ENCODE measurements at places on chromosomes 2 and 18.

- DNase-seq: no peak
Observed at GRCh38 chr2:177692042-177692782, 299.6 kb downstream of the AGPS start.

DNA sequence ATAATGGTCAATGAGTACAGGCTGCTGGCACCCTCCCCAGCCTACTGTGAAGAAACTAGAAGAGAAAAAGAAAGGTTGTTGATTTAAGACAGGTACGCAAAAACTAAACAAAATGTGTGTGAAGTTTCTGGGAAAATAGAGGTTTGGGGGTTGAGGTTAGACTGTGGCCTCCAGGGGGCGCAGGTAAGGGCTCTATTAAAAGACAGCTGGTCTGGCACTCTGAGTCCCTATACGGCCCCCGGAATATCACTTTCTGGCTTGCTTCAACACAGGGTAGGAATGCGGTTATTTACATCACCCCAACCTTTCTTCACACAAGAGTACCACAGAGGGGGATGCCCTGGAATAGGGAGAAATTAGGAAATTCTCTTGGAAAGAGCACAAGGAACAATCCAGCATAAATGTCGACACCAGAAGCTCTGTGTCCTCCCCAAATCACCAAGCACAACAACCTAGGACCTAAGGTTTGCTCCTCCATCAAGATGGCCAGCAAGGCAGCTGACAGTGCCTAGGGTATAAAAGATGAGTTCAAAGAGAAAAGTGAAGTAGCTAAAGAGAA is 480.8 kb upstream of the KLHL29 start:
- no peak for DNase-seq

DNA sequence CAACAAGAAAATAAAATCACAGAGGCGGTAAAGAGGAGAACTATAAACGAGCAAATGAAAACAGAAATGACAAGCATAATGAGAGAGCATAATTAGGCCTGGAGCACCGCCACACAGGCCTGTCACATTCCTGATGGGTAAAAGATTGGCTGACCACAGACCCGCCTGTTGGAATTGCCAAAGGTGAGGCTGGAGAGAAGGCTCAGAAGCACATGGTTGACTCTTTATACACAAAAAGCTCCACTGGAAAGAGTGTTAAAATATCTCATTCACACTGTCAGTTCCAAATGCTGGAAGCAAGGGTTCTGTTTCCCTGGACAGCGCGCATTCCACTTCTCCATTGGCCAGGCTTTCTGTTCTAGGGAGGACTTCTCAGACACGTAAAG is 5.9 kb upstream of the LGALSL start:
- no peak for DNase-seq

DNA sequence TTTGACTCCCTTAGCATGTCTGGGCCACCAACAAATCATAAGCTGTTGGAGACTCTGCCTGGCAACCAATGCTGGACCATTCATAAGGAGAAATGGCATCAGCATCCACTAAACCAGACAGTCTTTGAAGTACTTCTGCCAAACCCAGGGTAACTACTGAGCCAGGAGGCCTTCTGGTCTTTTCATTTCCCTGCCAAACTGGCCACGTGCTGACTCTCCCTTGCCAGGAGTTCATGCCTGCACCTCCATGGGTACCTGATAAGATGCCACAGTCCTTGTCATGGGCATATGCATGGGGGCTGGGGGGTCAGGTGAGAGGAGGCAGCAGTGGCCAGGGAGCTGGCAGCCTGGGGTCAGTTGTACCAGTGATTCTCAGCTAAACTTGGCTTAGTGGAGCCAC is 34.2 kb upstream of the DAPL1 start:
- no peak for DNase-seq

Measured in RCC 7860 (cell line).